ENCODE measurements at places on chromosomes 1 and 21.
A peak's percentile ranks its signal among the peaks of the same experiment; 100 is the strongest.

- no peak for DNase-seq
Measured at GRCh38 chr1:69947837-69948236, 257.5 kb downstream of the LRRC40 start.

DNA sequence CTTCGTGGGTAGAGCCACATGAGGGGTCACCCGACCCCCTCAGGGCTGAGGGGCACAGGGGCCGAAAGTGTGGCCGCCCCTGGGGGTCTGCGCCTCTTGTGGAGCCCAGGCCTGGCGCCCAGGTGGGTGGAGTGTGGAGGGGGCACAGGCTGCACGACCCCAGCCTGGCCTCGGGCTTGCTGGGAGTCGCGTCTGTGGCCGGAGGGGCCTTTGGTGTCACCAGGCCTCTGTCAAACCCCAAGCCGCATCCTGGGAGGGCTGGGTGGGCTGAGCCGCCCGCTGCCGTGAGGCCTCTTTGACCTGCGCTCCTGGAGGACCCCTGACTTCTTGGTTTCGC is 60.7 kb downstream of the FAAP20 start:
- no peak for DNase-seq

DNA sequence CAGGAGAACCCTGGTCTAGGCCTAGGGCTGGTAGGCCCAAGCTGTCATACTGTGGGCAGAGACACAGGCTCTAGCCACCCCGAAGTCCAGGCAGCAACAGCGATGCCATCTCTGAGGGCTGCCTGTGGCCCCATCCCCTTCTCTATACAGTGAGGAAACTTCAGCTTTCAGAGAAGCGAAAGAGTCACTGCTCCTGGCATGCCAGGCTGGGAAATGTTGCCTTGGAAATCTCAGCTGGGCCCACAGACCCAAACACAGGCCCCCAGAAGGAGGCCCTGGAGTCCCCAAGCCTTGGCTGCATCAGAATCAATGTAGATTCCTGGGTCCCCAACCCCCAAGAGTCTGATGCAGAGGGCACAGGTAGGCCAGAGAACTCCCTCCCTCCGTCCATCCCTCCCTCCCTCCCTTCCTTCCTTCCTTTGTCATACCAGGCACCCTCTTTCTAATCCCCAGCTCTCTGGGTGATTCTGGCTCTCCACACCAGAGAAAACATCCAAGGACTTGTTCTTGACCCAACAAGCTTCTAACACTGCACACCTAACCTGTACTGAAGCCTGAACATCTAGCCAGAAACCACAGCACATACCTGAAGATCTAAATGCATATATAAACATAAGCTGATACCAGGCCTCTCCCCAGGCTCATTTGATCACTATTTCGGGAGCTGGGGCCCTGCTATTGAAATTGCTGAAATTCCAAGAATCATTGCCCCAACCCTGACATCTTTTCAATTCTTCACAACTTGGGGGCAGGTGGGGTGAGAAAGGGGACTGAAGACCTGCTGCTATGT is 143.2 kb upstream of the EDN2 start:
- DNase-seq, result no peak

GRCh38 chr1:165354739-165355138 is 1.8 kb downstream of the LMX1A start:
- no peak for DNase-seq

- DNase-seq, result no peak
Measured at GRCh38 chr1:243926803-243927245, 76.8 kb upstream of the AKT3 start.

DNA sequence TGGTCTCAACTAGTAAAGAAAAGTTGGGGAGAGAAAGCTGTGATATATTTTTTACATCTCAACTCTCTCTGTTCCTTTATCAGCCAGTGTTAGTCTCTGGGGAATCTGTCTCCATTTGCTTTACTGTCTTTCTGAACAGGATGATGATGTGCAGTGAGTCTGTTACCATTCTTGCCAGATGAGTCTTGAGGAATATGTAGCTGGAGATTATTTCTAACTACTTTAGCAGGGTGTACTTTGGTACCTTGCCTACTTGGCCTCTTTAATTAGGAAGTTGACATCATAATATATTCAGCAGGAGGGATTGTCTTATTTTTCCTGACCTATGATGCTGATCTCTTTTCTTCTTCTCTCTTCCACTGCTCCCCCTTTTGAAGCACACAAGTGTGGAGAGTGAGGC is 15.7 kb upstream of the HAX1 start:
- no peak for DNase-seq

DNA sequence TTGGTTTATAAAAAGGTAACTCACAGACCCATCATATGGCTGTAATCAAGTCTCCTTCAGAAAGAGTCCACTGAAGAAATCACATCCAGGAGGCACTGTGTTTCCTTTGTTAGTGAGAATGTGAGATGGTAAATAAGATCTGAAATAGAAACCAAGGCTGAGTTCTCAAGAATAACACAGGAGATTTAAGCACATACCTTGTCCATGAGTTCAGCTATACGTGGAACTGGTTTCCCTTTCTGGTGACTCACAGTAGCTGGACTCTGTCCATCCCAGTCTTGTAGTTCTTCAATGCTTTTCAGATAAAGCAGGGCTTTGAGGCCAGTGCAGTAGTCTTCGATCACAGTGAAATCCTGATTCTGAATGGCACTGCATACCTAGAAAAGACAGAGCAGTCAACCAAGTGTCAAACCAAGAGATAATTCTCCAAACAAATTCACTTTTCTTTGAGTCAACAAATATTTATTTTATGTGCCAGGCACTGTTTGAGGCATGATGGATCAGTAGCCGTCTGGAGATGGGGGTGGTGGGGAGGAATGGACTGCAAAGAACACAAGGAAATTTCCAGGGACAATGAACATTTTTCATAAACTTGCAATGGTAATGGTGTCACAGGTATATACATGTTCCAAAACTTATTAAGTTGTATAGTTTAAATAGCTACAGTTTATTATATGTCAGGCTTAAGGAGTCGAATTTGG is 471.4 kb downstream of the PTBP2 start:
- DNase-seq, result no peak

DNA sequence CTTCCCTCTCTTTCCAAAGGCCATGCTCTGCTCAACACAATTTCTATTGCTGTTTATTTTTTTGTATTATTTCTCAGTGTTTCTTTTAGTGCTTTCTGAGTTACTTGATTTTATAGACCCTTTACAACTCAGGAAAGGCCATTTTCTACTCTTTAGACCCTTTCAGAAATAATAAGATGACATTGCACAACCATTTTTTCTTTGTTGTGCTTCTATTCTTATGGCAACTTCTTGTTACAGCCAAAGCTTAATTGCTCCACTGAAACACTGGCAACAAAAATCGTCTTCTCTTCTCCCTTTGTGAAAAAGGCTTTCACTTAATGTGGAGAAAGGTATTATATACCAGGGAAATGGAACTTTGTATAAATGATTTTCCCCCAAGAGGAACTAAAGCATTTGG is 39.0 kb upstream of the SAMSN1 start:
- no peak for DNase-seq

DNA sequence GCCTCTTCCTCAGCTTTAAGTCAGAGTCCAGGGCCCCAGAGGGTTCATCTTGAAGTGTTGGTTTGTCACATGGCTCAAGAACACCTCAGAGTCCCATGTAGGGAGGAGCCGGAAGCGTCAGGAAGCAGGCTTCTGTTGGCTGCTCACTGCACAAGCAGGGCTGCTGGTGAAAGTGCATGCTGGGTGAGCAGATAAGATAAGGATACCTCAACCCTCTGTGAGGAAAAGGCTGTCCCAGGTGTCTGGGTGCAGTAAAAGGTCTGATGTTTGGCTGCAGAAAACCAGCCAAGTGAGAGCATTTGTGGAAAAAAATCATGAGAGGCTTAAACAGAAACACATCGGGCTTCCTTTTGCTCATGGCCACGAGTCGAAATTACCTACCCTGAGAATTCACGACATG is 6.2 kb upstream of the TEX35 start:
- DNase-seq, result no peak

DNA sequence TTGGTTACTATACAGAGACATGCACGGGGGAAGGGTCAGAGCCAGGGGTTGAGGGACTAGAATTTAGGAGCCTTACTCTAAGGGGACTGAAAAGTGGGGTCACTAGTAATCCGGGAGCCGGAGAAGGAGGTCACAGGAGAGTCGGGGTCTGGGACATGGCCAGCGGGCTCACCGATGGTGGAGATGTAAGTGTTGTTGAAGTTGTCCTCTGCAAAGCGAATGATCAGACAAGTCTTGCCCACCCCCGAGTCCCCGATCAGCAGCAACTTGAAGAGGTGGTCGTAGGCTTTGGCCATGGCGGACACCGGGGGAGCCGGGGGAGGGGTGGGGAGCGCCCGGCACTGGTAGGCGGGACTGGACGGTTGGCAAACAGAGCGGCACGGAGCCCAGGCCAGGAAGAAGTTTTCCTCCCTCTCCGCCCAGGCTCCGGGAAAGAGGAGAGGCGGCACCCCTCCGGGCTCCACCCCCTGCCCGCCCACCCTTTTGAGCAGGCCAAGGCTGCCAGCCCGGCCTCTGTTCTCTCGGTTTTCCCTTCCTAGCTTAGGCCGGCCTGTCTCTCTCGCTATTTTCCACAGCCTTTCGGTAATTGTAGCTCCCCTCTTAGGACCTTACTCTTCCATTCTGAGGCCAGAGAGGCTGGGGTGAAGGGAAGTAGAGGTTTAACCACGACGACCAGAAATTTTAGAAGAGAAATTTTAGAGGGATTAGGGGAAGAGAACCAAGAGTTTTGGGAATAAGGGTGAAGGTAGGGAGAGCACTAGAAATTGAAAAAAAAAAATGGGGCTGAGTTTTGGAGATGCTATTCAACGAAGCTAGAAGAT is at the start of gene RAB13:
TSS of gene RAB13 (minus strand) at position 399 of the 821 bp plus-strand sequence. CDS start at position 296, 103 bp downstream.
- DNase-seq, result no peak

DNA sequence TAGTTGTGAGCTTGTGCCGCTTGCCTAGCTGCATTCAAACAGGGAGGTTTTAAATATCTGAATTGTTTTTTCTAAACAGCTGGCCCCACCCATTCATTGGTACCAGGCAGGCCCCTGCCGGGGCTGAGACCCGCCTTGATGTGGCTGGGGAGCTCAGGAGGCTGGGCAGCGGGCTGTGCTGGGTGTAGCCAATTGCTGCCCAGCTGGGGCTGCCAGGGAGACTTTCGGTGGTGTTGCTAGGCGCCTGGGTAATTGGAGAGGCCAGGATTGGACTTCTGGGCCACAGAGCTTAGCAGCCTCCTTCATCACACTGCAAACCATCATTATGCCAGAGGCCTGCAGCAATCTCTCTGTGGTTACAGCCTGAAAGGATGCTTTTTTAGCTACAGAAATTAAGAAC is 12.2 kb downstream of the RHBDL2 start:
- peak; percentile 86 for DNase-seq

- no peak for DNase-seq
Measured at GRCh38 chr1:211198880-211199279, 60.3 kb upstream of the RCOR3 start.

GRCh38 chr1:1082239-1082775 is 8.2 kb upstream of the RNF223 start:
- no peak for DNase-seq
